ENCODE measurements at places on chromosomes 7 and 10.

GRCh38 chr10:131898061-131898460 lies 2.7 kb upstream of the PPP2R2D start:
- no peak for DNase-seq

DNA sequence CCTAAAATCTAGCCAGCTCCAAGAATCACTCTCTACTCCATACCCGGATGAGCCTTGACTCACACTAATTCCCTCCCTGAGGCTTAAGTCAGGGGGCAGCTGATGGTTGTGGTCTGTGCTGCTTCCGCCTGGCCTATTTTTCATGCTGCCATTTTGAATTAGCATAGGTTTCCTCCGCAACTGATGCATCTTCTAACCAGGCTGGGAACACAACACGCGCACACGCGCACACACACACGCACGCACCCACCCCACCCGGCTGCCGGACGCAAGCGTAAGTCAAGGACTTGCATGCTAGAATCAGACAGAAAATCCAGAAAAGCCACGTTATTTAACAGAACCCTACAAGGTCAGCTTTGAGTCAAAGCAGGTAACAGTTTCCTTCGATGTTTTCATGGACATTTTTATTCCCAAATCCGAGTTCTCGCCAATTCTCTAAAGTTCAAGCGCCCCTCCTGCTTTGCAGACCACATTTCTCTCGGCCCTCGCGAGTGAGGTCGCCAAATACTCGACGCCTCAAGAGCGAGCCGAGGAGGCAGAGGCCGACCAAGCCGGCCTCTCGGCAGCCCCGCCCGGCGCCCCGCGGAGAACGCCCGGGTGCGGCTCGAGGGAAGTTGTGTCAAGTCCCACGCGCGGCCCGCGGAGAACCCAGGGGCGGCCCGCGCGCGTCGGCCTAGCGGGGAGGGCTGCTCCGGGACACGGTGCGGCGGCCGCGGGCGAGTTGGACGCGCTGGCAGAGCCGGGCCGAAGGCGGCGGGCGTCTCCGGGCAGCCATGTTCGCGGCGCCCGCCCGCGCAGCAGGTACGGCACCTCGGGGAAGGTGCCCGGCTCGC lies 961 bp downstream of the SCRN1 start:
- peak; percentile 79 for DNase-seq

DNA sequence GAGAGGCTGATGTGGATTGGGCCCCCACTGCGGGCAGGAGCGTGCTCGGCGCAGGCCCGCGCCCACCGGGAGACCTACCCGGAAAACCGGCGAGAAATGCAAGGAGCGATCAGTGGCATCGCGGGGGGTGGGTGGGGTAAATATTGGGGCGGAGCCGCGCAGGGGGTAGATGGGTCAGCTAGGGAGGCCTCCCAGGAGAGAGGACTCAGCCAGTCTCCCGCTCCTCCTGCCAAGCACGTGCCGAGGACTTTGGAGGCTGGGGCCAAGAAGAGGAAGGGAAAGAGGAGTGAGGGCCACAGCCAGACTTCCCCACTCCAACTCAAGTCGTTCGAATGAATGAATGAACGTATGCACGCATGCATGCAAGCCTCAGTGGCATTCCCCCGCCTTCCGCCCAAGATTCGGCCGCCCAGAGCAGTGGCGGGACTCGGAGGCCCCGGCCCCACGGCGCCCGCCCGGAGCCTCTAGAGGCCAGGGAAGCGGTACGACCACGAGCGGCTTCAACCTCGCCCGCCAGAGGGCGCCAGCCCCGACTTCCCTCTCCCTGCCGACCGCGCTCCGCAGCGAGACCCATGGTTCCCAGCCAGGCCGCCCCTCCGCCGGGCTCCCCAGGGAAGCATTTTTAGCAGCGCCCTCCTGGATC lies 3.6 kb downstream of the NPM3 start:
- peak; percentile 70 for DNase-seq

DNA sequence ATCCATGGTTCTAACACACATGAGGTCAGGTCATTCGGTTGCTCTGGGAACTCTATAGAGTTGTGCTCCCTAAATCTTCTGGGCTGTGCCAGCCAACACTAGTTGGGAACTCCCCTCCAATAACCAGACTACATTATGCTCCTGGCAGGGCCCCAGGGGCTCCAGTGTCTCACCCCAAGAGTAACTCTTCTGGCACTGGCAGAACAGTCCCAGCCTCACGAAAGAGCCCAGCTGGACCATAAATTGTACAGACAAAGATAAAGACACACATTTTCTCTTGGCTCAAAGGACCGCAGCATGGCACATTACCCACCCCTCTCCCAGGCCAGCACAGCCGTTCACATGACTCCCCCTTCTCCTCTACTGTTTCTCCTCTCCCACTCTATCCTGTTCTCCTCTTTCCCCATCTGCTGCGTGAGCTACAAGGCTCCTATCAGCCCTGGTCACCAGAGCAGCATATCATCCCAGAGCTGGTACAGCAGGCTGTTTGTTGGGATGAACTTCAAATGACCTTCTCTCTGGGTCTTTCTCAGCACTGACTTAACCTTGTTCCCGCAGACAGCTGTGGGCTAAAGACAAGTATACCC lies 230.6 kb downstream of the PLXNA4 start:
- DNase-seq, result no peak

DNA sequence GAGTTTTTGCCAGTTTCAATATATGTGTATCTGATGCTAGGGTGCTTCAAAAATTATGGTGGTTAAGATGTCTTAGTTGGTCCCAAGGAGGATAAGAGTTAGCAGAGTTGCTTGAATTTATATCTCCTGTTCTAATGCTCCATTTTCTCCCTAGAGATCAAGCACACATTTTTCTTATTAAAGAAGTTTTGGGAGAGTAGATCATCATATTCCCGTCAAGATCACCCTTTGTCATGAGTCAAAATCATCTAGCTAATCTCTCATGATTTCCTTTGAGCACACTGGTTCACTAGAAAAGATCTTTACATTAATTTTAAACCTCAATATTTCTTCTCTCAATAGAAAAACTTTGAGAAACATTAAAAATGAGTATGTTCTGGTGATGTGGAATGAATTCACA lies 429.9 kb upstream of the SEMA3A start:
- no peak for DNase-seq

DNA sequence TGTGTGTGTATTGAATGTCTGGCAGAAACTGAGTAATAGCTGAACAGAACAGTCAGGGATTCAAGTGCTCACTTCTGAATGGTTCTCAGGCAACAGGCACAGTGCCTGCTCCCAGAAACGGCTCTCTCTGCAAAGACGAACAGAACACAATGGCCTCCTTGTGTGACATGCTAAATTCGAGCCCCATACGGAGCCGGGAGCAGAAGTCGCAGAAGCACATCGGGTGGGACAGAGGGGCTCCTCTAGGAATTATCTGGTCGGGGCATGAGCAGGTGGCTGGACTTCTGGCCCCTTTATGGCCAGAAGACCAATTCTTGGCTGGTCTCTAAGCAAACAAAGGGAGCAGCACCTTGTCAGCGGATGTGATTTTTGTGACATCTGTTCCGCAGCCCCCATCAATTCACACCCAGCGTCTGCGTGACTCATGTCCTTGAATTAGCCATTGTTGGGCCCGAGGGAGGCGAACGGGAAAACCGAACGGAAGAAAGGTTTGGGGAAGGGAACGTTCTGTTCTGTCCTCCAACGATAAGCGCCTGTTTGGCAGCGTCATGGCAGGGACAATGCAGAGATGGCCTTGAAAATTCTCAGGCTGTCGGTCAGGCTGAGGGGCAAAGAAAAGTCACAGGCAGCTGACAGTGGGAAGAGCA lies 47.3 kb upstream of the NPTX2 start:
- DNase-seq, result peak; percentile 49

DNA sequence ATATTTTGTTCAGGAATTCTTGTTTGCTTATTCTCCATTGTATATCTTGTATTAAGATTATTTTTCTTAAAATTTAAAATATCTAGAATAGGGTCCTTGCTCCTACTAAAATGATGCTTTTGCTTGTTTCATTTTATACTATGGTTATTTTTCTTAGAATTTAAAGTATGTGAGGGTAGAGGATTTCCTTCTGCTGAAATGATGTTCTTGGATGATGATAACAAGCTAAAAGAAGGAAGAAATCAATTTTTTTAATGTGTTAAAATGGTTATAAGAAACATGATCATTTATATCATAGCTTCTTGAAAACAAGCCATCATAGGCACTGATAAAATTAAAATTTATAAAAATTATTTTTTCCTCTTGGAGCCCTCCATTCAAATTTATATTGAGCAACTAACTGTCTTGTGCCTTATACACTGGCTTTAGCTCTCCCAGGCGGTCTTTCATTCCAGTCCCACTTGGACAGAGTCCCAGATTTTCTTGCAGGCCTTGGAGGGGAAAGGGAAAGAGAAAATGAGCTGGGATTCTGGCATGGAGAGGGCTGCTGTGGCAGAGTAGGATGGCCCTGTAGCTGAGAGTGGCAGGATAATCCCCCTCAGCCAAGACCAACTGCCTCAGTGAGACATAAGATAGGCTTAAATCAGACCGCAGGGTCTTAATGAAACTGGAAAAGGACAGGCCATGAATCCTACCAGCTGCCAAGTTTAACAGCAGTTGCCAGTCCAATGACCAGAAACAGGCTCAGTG lies 60.2 kb downstream of the DNAJB9 start:
- DNase-seq, result peak; percentile 60

- no peak for DNase-seq
These were observed 75.8 kb downstream of the DLG5 start for GRCh38 chr10:77850620-77851231.

Data from fibroblast of pulmonary artery (primary cell).